NCI-H1694 treated with DMSO at 0.1 percent for 48 hours (cell line): ENCODE measurements at places on chromosomes 4 and X.

DNA sequence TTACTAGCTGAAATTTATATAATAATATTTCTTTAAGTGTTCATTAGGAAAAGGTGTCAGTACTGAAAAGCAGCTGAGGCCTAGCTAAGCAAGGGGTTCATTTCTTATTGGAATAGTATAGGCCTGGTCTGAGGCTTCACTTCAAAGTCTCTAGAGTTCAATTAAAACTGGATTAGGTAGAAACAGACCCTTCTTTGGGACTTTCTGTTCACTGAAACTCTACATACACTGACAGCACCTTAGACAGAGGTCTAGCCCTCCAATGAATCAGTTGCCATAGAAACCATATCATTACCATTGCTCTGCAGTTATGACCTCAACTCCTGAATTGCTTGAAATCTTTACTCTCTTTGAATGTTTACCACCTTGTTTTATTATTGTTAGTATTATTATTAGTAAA, 86.4 kb upstream of the MAB21L2 start:
- no peak for DNase-seq

- no peak for DNase-seq
These were observed 1164.4 kb upstream of the IGFBP7 start for GRCh38 chr4:58274553-58274952.

GRCh38 chr4:158314756-158315487, 104.6 kb downstream of the TMEM144 start:
- no peak for DNase-seq

GRCh38 chr4:73528171-73528570, 46.6 kb downstream of the AFM start:
- no peak for DNase-seq

DNA sequence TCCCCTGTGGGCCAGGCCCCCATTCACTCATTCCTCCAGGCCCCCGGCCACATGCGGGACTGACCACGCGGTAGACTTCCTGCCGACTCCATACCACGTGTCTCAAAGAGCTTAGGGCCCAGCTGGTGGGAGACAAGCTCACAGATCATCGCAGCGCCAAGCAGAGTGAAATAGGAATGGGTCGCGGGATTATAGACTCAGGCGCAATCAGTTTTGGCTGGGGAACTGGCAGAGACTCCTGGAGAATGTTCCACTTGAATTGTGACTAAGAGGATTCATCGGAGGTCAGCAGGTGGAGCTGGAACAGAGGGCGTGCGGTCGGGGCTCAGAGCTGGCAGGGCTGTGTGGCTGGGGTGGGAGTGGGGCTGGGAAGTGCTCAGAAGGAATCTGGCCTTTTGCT, 15.6 kb downstream of the ATP2B3 start:
- DNase-seq: no peak

DNA sequence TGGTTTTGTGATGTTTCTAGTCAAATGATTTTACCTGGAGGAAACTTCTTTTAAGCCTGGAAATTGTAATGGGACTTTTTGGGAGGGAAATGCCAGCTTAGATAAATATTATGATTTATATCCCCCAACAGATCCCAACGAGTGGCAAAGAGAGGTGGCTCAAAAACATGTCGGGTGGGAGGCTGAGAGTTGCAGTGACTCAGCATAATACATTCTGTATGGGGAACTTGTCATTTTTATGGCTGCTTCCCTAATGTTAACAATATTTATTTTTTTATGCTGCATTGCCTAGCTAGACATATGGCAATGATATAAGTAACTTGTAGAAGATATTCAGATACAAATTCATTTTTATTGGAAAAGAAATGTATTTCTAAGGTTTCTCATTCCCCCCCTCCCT, 219.0 kb downstream of the ARHGAP10 start:
- no peak for DNase-seq

- DNase-seq: no peak
These were observed 250.4 kb downstream of the TMA16 start for GRCh38 chr4:163744861-163745260.
